IMR-90 (cell line): ENCODE measurements at places on chromosomes 1 and 21. TPM values are rescaled to one million over a fixed set of nuclear protein-coding genes. Genes with fewer than 3 reads are reported as not detected.

DNA sequence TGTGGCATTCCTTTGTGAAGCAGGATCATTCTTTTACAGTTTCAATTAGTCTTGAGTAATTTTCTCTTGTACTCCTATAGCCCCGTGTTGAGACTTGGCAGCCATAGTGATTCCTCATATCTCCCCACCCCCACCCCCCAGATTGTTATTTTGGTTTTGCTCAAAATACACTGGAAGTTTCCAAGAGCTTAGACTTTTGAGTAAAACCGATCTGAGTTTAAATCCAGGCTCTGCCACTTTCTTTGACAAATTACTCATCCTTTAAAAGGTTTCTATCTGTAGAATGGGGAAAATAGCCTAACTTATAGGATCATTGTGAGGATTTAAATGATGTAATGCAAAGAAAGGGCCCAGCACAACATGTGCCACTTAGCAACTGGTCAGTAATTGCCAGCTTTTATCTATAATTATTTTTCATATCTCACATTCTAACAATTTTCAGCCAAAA lies 53.1 kb upstream of the RC3H1 start:
- DNase-seq = no peak

- DNase-seq = no peak
These were observed 19.4 kb upstream of the FOXE3 start for GRCh38 chr1:47396671-47397196.

GRCh38 chr1:22839806-22840205 lies 129.2 kb downstream of the EPHB2 start:
- DNase-seq = no peak

GRCh38 chr21:38013741-38014140 lies 97.5 kb upstream of the KCNJ6 start:
- DNase-seq = no peak

- no peak for DNase-seq
These were observed 18.4 kb downstream of the PRXL2B start for GRCh38 chr1:2604844-2605508.

DNA sequence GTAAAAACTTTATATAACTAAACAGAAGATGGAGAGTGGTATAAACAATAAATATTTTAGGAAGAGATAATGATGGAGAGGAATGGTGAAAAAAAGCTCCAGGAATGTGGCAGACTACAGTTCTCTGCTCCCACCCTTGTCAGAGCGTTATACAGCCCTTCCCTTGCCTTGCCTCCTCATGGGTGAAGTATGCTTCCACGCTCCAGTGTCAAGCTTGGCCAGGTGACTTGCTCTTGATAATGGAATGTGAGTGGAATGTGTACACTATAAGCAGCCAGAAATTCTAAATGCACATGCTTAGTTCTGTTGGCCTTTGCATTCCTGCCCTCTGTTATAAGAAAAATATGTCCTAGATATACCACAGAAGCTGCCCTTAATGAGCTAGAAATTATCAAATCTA lies 24.7 kb upstream of the POGK start:
- peak; percentile 37 for DNase-seq

DNA sequence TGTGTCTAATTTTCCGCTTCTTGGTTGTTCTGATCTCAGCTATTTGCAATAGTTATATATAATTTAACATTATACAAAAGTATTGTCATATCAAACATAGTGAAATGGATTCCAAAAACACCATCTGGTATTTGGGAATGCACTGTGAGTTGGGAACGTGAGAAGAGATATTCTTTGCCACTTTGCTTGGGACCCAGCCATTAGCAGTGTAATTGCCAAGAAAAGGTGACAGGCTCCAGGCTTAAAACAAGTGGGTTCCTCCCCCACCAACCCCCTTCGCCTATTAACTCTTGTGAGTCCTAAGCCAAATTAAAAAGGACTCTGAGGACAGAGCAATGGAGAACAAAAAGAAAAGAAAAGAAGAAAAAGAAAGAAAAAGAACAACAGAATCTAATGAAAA lies 186.7 kb upstream of the NFIA start:
- DNase-seq = no peak

DNA sequence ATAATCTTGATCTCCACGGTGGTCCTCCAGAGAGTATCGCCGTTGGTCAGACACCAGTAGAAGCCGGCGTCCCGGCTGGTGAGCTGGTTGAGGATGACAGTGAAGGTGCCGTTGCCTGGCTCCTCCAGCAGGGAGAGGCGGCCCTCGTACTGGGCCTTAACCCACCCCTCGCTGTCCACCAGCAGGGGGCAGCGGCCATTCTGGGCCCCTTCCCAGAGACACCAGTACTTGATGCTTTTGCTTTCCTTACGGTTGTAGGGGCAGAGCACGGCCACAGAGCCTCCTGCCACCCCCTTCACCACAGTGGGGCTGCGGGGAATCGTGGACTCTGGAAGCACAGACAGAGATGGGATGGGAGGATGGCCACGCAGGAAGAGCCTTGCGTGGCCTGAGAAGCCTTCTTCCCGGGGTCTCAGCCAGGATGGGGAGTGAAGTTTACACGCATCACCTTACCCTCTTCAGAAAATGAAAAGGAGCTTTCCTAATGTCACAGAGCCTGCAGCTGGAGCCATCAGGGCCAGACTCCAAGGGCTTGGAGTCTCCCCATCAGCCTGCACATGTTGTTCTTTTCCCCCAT lies 10.7 kb downstream of the PIGR start:
- DNase-seq = peak; percentile 7

DNA sequence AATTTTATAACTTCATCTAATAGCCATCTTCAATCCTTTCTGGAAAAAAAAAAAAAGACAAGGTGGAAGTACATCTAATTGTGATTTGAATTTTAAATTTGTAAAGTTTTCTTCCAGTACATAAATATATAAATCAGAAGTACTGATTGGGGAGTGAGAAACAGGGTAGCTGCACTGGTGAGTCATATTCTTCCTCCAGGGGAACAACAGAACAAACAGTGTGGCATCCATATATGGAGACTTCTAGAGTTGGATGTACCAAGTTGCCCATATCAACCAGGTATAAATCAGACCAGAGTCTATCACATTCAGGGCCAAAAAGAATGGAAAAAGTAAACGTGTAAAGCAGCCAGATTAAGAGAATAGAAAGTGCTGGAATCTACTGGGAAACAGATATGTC lies 66.0 kb upstream of the NRIP1 start:
- DNase-seq = no peak

GRCh38 chr1:78619446-78619802 lies 824 bp upstream of the IFI44L start:
- DNase-seq = no peak

DNA sequence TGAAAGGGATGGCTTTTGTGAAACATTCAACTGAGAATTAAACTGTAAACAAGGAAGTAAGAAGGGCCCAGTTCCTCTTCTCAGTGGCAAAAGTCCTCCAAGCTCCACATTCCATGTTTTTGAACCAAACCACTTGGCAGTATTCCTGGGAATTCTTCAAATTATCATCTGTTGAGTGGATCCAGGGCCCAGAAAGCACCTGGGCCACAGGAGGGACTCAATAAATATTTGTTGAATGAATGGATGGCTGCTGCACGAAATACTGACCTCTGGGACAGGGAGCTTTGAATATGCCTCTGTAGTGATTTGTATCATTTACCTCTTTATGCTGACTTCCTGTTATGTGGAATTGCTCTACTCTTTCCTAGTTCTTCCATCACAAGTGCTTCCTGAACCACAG lies 4.7 kb downstream of the SLC35F3 start:
- no peak for DNase-seq

GRCh38 chr1:181097242-181097641 lies 8.7 kb downstream of the IER5 start:
- DNase-seq = peak; percentile 61

Gene C1orf115
- under 0.01 and 0.18 TPM in 2 replicates for total RNA-seq

Gene PLEKHA6
- 5.0 and 8.2 TPM in 2 replicates for total RNA-seq

Gene KCNH1
- 0.54 and 0.56 TPM in 2 replicates for total RNA-seq

Gene WNT4
- total RNA-seq = not detected in 2 replicates
